HL-60 (cell line): ENCODE measurements at places on chromosomes 3 and 15.

- peak; percentile 1 for DNase-seq
These were observed 259.9 kb upstream of the ATP11B start for GRCh38 chr3:182533394-182533793.

DNA sequence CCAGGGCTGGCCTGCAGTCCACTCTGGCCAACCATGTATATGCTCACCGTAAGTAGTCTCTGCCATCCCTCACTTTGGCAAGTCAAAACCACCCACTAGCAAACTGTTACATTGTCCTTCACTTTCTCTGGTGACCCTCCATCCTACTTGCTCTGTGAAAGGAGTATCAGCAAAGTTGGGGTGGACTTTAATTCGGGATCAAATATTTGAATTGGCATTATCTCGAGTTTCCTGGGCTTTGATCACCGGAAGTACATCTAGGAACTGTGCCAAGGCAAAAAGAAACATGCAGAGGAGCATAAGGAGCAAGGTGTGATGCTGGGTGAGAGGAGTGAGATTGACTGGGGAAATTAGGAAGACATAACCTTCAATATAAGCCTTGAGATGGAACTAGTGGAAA lies 188.9 kb upstream of the P2RY1 start:
- DNase-seq: no peak

DNA sequence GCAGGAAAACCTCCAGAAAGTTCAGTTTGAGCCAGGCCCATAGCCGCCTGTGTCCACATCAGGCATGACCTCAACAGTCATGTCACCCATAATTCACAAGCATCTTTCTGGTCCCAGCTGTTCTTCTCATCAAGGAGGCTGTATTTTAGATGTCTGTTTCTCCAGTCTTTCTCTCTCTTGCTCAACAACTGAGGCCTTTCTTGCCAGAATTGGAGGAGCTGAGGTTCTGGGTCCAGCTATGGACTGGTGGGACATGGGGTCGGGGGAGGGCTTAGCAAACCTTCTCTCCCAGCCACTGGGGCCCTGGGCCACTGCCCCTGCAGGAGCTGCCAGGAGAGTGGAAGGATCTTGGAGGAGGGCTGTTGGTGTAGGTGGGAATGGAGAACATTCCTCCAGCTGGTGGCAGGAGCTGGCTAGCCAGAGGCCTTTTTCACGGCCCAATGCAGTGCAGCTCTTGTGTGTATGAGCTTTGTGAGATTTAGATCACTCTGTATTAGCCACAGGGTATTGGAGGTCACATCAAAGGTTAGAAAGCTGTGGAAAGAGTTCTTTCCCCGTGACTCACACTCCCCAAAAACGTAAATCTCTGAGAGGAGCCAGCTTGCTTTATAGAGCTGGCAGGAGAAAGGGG lies 23.5 kb downstream of the MAGEF1 start:
- DNase-seq: no peak

GRCh38 chr3:100756441-100756840 lies 47.1 kb downstream of the TFG start:
- no peak for DNase-seq

DNA sequence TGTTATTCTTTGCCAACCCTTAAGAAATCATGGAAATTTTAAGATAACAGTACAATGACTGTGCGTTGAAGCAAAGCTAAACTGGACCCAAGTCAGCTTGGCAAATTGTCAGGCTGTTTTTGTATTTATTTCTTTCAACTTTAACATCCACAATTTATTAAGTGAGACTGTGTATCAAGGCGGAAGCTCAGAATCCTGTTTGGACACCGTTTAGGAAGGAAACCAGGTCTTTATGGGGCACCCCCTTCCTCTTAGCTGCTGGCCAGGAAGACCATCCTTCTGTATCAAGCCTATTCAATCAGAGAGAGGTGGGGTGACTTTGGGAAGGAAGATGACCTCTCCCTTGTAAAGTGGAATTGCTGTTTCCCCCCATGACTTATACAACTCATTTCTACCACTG lies 166.0 kb downstream of the MCTP2 start:
- DNase-seq: no peak

DNA sequence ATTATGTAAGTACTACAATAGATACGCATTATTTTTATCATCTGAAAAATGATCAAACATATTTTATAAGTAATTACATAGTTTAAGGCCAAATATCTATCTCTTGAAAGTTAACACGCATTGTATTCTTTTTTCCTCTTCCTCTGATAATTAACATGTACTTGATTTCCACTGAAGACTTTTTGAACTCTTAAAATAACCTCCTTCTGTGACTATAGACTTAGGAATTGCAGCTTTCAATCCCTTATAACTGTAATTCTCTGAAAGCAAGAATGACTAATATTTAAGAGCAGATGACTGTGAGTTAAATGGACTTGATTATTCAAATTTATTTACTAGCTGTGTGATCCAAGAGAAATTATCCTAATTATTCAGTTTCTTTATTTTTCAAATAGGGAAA lies 730.6 kb upstream of the NECTIN3 start:
- no peak for DNase-seq

GRCh38 chr3:187139126-187139894 lies at the start of gene RPL39L:
Gene RPL39L (minus strand): TSS chr3:187139496. CDS start chr3:187121300, 18,196 bp downstream.
- peak; percentile 56 for DNase-seq

DNA sequence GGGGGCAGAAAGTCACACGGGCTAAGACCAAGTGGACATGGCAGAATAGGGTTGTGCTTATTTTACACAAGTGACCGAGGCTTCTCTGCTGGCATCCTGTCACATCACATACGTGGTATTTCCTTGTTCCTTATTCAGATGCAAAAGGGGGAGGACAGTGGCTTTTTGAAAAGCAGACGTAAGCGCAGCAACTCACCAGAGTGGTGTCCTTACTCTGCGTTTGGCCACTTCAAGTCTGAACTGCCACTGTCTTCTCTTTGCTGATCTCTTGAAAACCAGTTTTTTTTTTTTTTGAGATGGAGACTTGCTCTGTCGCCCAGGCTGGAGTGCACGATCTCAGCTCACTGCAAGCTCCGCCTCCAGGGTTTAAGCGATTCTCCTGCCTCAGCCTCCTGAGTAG lies 113.2 kb downstream of the SOX2 start:
- no peak for DNase-seq

- no peak for DNase-seq
These were observed 7.9 kb downstream of the RFC4 start for GRCh38 chr3:186798239-186798874.

- DNase-seq: no peak
These were observed 186.8 kb downstream of the CHST2 start for GRCh38 chr3:143306407-143306806.

- no peak for DNase-seq
These were observed 27.2 kb upstream of the ATP1B3 start for GRCh38 chr3:141849056-141849815.

GRCh38 chr3:51719410-51720025 lies 12.7 kb downstream of the GRM2 start:
- no peak for DNase-seq

DNA sequence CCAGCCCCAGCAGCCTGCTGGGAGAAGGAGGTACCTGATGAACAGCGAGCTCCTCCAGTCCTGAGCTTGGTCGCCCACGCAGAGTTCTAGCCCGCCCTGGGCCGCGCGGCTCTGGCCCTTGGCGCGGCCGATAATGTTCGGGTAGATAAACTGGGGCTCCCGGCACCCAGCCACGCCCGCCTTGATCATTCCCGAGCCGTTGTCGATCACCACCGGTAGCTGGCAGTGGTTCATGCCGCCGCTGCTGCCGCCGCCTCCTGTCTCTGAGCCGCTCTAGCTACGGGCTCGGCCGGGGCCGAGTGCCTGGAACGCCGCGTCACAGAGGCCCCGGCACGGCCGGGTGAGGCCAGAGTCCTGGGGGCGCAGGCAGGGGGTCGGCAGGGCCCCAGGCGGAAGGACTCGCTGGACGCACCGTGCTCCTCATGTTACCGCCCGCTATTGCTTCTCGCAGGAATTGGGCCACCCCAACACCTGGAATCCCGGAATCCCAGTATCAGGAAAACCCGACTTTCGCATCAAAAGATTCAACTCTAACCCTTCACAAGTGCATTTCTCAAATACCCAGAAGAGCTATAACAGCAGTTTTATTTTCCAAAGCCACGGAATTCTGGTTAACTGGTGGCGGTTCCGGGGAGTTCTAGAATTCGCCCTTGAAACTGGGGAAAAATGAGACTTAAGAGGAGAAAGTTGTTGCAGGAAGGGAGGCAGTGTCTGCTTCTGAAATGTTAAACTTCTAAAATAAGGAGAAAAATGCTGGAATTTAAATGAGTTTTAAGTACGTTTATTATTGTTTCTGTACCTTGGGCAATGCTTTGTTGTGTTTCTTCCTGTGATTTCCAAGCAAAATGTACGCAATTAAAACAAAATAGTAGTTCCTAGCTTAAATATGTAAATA lies at the start of gene ACTRT3:
Gene ACTRT3 (minus strand): TSS at position 275 of the 895 bp plus-strand sequence. CDS start 41 bp downstream, at position 234.
- DNase-seq: peak; percentile 76

- DNase-seq: no peak
These were observed 84.0 kb downstream of the SST start for GRCh38 chr3:187586226-187586625.

DNA sequence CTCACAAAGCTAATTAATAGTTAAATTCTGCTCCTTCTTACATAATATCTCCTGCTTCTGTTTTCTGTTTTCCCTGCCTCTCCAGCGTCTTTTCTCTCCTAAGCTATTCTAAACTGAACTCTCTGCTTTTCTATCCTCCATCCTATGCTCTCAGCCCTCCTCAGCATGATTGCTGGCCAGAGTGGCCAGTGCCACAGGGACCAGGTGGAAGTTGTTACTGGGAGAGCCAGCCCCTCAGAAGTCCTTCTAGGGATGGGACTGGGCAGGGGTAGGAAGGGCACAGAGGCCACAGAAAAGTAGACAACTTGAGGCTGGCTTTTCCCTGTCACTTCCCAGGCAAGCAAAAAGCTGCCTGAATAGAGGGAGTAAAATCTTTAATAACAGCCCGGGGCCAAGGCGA lies 76.8 kb downstream of the LARS2 start:
- DNase-seq: no peak

GRCh38 chr15:68994149-68994548 lies 20.3 kb upstream of the NOX5 start:
- DNase-seq: no peak

GRCh38 chr3:52838561-52839267 lies 3.9 kb upstream of the MUSTN1 start:
- DNase-seq: no peak

DNA sequence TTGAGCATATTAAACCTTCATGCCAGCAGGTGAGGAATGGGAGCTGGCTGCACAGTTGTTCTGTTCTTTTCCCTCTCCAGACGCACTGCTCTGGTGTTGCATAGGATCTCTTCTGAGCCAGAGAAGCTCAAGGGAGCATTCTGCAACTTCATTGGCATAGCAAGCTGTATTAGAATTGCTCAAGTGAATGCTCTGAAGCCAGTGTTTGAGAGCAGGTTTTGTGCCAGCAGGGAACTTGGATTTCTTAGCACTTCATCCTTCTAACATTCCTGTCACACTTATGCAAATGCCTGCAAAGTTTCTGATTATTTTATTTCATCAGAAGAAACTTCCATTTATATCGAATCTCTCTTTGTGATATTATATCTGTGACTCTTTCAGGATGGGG lies 366.6 kb downstream of the AGBL1 start:
- DNase-seq: no peak

GRCh38 chr3:194043516-194043915 lies 92.4 kb upstream of the HES1 start:
- DNase-seq: no peak

- DNase-seq: no peak
These were observed 318.5 kb upstream of the ADAMTS9 start for GRCh38 chr3:65006300-65006739.

GRCh38 chr15:52252781-52253180 lies 42.8 kb downstream of the MYO5C start:
- DNase-seq: no peak

DNA sequence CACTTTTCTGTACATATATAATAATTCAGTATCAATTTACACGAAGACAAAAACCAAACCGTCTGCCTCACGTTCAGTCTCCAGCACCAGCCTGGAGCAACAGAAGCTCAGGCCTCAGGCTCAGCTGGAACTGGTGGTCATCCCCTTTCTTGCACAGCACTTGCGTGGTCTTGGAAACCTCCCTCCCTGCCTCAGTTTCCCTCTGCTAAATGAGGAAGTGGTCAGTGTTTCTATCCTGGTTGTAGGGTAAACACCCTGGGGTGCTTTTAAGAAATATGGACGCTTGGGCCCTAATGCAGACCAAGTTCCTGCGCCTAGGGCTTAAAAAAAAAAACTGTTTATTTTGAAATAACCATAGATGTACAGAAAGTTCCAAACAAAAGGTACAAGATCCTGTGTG lies 21.6 kb downstream of the IQSEC1 start:
- DNase-seq: no peak

DNA sequence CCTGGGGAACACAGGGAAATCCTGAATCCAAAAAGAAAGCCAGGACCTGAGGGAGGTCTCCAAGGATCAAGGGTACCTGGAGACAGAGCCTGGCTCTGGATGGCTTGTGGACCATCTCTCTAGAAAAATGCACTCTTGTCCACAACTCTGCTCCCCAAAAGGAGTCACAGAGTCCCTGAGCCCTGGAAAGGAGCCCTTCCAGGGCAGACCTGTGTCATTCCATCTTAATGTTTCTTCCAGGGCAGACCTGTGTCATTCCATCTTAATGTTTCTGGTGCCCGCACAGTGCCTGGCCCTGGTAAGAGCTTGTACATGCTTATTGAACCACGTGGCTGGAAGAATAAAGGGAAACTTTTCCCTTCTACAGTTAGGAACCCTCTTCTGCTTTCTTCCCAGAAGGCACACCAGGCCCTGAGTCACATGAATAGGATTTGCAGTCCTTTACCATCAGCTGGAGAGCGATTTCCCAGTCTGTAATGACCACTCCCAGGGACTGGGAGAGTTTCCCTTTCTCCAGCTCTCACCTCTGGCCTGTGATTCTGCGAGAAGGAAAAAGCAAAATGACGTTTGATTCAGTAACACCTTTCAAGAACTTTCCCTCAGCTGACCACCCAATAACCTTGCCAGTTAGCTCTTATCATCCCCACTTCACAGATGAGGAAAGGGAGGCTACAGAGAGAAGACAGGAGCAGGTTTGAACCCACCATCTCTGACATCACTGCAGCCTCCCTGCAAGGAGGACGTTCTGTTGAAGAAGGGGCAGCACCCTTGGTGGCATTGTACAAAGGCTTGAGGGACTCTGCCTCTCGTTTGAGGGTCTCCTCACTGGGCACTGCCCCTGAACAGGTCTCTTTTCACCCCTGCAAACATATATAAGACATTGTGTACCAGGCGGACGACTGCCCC lies 35.8 kb upstream of the SLCO2A1 start:
- DNase-seq: no peak

GRCh38 chr3:71725271-71725991 lies at the start of gene EIF4E3:
Gene EIF4E3 (minus strand): TSS chr3:71725402. CDS start chr3:71725367, 35 bp downstream.
- no peak for DNase-seq

- no peak for DNase-seq
These were observed 665.2 kb upstream of the ADAMTS9 start for GRCh38 chr3:65352951-65353350.

GRCh38 chr3:73848173-73848906 lies 223.6 kb upstream of the PDZRN3 start:
- no peak for DNase-seq

- DNase-seq: no peak
These were observed 17.1 kb downstream of the ZFAND6 start for GRCh38 chr15:80076321-80077318.

- DNase-seq: no peak
These were observed 20.8 kb upstream of the DNAAF4 start for GRCh38 chr15:55528812-55529211.
